ENCODE measurements at places on chromosomes 7 and 10. TPM values are rescaled to one million over a fixed set of nuclear protein-coding genes. Genes with fewer than 3 reads are reported as not detected.

DNA sequence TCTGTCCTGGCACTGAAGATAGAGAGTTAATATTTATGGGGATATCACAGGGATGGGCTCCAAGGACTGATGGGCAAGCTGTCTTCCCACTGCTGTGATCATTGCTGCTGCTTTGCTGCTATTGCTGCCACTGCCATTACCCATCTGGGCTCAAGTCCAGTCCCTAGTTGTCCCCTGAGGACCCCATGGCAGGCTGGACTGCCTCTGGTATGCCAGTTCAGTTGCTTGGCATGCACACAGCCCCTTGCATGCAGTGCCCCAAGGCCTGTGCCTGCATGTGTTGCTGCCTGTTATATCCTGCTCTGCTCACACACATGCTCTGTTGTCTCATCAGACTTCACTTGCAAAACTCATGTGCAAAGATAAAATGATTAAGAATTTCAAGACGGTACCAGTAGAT, 109.5 kb downstream of the ADRA2A start:
- DNase-seq, result no peak
- no peak overlapping the region for H3K4me3 ChIP-seq
- no peaks in the 10 kb centered on the region for H3K36me3 ChIP-seq
- H3K27me3 ChIP-seq, result no peaks in the 10 kb centered on the region
- no peaks in the 10 kb centered on the region for H3K4me1 ChIP-seq

DNA sequence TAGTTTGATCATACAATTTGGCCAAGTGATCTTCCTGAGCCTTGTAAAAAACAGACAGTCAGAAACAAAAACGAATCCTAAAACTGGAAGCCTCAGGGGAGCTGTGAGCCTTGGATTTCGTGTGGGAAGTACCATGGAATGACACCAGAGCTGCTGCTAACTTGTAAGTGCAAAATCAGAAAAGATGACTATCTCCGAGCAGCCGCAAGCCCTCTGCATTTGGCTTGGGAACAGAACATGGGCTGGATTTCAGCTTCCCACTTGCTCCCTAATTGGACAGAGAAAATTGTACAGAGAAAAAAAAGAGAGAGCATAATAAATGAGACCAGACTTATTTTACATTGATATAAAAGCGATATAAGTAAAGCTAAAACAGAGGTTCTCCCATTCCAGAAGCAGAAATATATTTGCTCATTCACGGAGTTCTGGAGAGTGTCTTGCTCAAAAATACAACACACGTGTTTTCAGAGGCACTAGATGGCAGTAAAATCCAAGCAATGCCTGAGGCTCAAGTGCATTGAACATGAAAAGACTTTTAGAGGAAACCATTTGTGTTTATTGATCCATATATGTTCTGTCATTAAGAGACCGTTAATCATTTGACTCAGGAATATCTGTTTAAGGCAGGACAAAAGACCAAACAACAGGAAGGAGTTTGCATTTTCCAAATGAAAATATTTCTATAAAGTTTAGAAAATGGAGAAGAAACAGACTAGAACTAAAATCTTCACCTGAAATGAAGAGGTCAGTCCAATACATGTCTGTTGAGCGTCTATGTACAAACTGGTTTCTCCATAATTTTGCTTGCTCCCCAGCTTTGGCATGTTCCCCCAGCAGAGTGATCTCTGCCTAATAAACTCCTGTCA, 78.3 kb upstream of the SLC26A5 start:
- no peaks in the 10 kb centered on the region for H3K27me3 ChIP-seq
- no peaks in the 10 kb centered on the region for H3K4me1 ChIP-seq
- H3K27ac ChIP-seq, result no peak overlapping the region
- no peak overlapping the region for H3K4me3 ChIP-seq
- no peaks in the 10 kb centered on the region for H3K36me3 ChIP-seq
- no peak for DNase-seq

GRCh38 chr10:30818854-30819253, 189.3 kb upstream of the LYZL2 start:
- H3K27me3 ChIP-seq, result no peaks in the 10 kb centered on the region
- no peak for DNase-seq
- H3K36me3 ChIP-seq, result no peaks in the 10 kb centered on the region
- H3K27ac ChIP-seq, result no peak overlapping the region
- no peak overlapping the region for H3K4me3 ChIP-seq

The VSTM2A gene
- 3.9 TPM for total RNA-seq

DNA sequence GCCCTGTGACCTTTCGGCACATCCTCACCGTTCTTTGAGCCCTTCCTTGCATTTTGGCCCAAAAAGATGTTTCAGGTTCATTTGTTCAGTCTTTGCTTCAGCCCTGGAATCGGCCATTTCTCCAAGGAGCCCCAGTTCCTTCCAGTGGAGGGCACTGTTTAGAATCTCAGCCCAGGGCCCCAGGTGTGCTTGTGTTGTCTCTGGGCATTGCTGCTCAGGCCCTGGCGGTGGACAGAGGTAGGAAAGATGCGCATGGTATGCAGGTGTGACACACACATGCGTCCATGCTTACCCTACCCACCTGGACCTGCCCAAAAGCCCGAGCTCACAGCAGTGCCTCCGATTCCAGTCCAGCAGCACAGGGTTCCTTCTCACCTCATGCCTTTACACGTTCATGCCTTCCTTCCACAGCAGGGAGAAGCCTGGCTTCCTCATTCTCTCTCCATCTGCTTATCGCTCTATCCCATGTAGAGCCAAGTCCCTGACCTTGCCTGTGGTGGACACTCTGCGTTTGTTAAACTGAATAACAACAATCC, 70.6 kb downstream of the LHPP start:
- H3K36me3 ChIP-seq, result no peaks in the 10 kb centered on the region
- H3K4me1 ChIP-seq, result no peaks in the 10 kb centered on the region
- no peak overlapping the region for H3K4me3 ChIP-seq
